ENCODE measurements at places on chromosomes 6 and 20.

- DNase-seq: no peak
Observed at GRCh38 chr20:48673507-48673906, 154.3 kb downstream of the PREX1 start.

DNA sequence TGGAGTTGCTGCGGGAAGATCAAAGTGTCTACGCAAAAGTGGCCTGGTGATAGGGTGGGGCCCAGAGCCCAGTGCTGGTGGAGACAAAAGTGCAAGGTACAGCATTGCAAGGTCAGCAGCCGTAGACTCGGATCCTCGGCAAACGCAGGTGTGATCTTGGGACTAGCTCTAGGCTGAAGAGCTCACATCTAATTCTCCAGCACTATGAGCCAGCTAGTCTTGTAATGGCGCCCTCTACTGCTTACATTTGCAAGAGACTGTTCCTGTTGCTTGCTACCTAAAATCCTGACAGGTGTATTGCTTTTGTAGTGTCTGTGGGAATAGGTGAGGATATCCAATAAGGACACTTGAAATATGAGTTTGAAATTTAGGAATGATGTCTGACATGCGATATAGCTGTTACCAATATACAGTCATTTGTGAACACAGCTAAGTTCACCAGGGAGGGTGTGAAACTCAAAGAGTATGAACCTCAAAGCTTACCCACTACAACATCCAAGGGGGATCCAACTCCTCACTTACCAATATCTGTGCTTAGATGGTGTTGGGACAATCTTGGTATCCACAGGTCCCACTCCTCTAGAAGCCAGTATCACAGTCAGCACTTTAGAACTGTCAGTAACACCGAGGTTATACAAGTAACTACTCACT, 58.4 kb downstream of the PDE7B start:
- DNase-seq: peak; percentile 22

- DNase-seq: no peak
Observed at GRCh38 chr20:19115581-19115980, 96.9 kb upstream of the SLC24A3 start.

DNA sequence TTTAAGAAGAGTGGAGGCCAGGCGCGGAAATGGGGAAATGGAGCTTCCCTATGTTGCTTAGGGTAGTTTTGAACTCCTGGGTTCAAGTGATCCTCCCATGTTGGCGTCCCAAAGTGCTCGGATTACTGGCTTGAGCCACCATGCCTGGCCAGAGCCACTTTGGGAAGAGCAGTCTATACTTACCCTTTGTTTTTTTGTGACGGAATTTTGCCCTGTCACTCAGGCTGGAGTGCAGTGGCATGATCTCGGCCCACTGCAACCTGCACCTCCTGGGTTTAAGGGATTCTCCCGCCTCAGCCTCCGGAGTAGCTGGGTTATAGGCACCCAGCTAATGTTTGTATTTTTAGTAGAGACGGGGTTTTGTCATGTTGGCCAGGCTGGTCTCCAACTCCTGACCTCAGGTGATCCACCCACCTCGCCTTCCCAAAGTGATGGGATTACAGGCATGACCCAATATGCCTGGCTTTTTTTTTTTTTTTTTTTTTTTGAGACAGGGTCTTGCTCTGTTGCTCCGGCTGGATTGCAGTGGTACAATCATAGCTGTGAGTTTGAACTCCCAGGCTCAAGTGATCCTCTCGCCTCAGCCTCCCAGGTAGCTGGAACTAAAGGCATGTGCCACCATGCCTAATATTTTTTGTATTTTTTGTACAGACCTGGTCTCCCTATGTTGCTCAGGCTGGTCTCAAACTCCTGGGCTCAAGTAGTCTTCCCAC, 18.0 kb downstream of the PPP1R10 start:
- DNase-seq: no peak

GRCh38 chr6:137471986-137472385, 22.2 kb downstream of the OLIG3 start:
- no peak for DNase-seq

All from hepatic stellate cell (primary cell).